ENCODE measurements at places on chromosomes 4 and X.

GRCh38 chr4:95549246-95550114 is 707 bp upstream of the UNC5C start:
- DNase-seq = peak; percentile 29

GRCh38 chr4:87251106-87251505 is 30.7 kb upstream of the KLHL8 start:
- no peak for DNase-seq

DNA sequence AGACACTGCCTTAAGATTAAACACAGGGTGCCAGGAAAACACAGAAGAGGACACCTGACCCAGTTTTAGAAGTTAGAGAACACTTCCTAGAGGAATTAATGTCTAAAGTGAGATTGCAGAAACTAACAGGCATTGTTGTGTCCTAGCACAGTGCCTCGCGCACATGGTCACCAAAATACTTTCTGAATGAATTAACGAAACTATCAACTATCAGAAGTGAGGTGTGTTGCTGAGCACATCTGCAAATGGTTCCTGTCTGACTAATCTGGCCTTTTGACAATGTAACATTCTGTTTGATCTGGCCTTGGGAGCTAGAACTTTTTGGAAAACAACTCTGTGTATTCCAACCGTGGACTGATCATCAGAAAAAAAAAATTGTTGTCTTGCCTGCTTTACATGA is 556.8 kb upstream of the LCORL start:
- no peak for DNase-seq

DNA sequence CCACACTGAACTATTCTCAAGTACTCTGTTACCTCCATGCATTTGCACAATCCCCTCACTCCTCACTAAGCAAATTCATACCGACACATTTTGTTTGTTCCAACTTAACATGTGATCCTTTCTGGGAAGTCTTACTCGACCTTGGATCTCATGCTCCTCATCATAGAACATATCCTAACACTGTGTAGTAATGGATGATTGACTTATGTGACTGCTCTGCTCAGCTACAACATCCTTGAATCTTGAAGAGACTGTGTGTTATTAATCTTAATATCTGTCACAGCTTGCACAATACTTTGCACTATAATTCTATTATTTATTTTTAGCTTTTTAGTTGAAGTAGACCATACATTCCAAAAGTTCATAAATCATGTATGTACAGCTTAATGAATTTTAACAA is 23.9 kb upstream of the TRPC3 start:
- DNase-seq = no peak

DNA sequence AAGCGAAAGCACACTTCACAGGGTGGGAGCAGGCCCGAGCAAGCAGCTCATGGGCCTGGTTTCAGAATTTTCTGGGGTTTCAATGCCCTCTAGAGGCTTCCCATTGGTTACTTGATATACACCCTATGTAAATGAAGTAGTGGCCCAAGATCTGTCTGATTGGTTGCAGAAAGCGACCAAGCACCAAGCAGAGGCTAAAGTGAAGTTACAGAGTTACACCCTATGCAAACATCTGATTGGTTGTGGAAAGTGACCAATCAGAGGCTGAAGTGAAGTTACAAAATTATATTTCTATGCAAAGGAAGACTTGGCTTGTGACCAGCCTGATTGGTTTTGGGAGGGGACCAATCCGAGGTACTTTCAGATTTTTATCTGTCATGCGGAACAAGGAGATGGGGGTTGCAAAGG is 8.2 kb downstream of the FHIP1A start:
- peak; percentile 49 for DNase-seq

GRCh38 chr4:7766661-7767345 is 172.9 kb downstream of the AFAP1 start:
- DNase-seq = no peak

DNA sequence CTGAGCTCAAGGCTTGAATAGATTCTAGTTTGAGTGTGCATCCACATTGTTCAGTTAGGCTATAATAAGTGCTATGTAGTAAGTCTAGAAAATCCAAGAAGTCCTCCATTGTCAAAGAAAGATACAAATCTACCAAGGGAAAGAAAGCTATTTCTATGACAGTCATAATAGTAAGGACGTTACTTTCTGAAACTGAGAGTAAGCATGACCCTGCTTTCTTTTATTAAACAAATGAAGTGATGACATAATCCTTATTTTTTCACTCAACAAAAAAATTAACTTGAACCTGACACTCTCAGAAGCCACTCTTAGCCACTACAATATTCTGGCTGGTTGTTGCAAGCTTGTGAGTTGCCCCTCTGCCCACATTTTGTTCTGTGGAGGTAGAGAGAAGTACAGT is 33.8 kb upstream of the AMELX start:
- DNase-seq = no peak

DNA sequence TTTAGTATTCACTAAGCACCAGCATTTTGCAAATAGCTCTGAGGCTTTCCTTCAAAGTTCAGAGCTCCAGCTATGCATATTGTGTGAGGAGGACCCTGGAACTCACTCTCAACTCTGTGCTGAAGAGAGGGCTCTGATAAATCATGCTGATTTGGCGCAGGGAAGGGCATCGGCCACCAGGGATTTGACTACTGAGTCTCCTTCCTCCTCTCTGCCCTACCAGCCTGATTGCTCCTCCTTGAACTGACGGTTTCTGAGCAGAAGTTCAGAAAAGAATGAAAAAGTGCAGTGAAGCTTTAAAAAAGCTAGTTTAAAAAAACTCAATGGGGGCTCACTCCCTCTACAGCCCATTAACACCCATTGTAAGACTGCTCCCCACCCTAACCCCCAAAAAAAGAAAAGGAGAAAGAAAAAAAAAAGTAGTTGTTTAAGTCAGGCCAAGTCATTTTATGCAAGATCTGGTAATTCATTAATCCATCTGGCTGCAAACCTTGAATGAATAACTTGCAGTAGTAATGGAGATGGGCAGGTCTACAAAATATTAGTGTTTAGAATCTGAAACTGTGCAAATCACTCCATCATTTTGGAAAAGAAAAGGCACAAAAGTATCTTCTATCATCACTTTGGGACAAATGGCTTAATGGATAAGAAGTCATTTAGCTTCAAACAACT is 13.3 kb downstream of the PPARGC1A start:
- DNase-seq = no peak

DNA sequence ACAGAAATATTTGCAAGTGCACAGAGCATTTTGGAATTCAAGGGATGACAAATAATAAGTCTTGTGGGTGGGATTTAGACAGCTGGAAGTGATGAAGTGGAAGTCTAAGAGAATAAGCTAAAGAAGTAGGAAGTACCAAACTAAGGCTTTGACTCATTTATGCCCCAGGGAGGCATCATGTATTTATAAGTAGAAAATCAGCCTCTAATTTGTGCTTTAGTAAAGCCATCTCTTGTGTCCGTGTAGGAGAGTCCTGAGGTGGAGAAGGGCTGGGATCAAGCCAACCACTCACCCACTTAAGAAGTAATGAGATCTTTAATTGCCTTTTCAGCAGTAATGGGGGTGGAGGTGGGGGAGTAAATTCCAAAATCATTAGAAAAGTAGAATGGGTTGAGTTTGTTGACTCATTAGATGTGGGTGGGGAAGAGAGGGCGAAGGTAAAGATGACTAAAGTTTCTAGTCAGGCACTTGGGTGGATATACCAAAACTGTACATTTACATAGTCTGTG is 356.7 kb downstream of the STIM2 start:
- no peak for DNase-seq

GRCh38 chr4:104969394-104970082 is 177.1 kb upstream of the TET2 start:
- DNase-seq = peak; percentile 10

- DNase-seq = no peak
Measured at GRCh38 chr4:99414401-99414800, 20.7 kb downstream of the ADH7 start.

DNA sequence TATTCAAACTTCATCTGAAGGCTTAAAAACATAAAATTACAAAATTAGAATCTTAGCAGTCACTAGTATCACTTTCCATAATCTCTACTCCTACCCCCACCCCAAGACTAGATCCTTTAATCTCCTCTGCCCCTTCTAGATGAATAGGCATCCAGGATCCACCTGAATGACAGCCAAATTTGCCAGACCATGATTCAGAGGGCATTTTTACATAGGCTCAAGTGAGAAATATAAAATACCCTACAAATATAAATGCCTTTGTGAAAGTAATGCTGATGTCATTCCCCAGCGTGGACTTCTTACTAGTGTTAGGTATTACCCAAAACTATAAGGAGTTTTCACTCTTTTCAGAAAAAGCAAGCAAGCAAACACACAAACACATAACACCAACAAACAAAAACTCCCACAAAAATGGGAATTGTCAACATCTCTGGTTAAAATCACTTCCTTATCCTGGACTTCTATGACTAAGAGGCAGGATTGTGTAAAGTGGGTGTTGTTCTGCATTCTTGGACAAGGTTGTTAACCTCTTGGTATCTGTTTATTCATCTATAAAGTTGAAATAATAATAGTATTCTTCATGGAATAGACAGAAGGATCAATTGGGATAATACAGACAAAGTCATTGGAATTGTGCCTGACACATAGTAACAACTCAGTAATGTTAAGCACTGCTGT is 51.3 kb upstream of the TMPRSS11F start:
- no peak for DNase-seq

GRCh38 chrX:119996069-119996468 is 52.5 kb upstream of the NKAP start:
- DNase-seq = no peak

DNA sequence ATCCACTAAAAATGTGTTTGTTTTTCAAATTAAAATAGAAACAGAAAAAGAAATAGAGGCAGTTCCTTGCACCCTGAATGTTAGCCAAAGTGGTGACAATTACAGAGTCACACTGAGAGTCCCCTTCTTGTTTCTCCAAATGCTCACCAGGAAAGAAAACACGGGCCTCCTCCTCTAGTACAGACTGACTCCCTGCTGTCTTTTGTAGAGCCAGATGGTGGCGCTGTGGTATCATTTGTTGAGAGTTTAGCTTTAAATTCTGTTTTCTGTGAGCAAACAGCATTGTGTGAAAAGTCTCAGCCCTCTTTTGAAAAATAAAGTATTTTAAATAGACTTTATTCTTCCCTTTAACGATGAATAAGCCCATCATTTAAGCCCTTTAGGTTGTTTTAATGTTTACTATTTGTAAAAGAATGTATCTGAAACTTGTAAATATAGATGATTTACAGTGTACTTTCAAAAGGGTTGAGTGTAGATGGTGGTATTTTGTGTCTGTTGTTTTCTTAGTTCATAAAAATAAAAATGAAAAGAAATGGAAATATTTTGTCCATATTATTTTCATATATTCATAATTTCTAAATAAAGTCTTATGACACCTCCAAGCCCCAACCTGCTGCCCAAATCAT is 36.9 kb upstream of the ATOH1 start:
- peak; percentile 83 for DNase-seq

- no peak for DNase-seq
Measured at GRCh38 chrX:124239324-124239723, 93.1 kb upstream of the TEX13D start.

GRCh38 chr4:184450045-184450444 is 24.3 kb downstream of the IRF2 start:
- DNase-seq = peak; percentile 39

- DNase-seq = peak; percentile 31
Measured at GRCh38 chr4:5824635-5825034, 68.3 kb downstream of the CRMP1 start.

All from OCI-M1 (cell line).